ENCODE measurements at places on chromosomes 12 and 14. TPM values are rescaled to one million over a fixed set of nuclear protein-coding genes. Genes with fewer than 3 reads are reported as not detected.

Gene BCL2L14
- not detected for total RNA-seq

Gene CCDC196
- total RNA-seq, result not detected

Gene SLC7A7
- 10.2 TPM for total RNA-seq

Gene NRIP2
- total RNA-seq, result under 0.01 TPM

Gene PRKD1
- total RNA-seq, result 8.0 TPM

Gene PPP1R1A
- total RNA-seq, result not detected

Gene ANO2
- not detected for total RNA-seq

Gene INHBC
- not detected for total RNA-seq

Gene FAM181A
- total RNA-seq, result not detected

Gene KLRC1
- not detected for total RNA-seq

Gene CARMIL3
- total RNA-seq, result under 0.01 TPM

Gene ABHD4
- total RNA-seq, result 23.0 TPM

Gene GLIPR1L2
- total RNA-seq, result 0.16 TPM

Gene GPR84
- total RNA-seq, result 0.16 TPM

Gene NKX2-1
- total RNA-seq, result not detected

Gene NUAK1
- total RNA-seq, result 37.3 TPM

Gene MAP4K5
- total RNA-seq, result 151 TPM

Gene KRT83
- not detected for total RNA-seq

Gene TUNAR
- 1.1 TPM for total RNA-seq

Gene LHX5
- not detected for total RNA-seq

Gene WBP11
- total RNA-seq, result 10.0 TPM

Gene CAPZA3
- total RNA-seq, result not detected

Gene C1S
- total RNA-seq, result 222 TPM

Gene TMEM52B
- not detected for total RNA-seq

Gene SERPINA12
- not detected for total RNA-seq

Gene THAP2
- 2.3 TPM for total RNA-seq

Gene HPD
- total RNA-seq, result not detected

Gene OVCH1
- total RNA-seq, result not detected

Gene GLIPR1L1
- total RNA-seq, result not detected

Gene MYH6
- not detected for total RNA-seq

Gene IL22
- total RNA-seq, result not detected

Gene PTCSC3
- total RNA-seq, result not detected

Gene TSPAN19
- total RNA-seq, result not detected

Gene RPGRIP1
- total RNA-seq, result not detected

Gene RDH16
- total RNA-seq, result under 0.01 TPM

Gene EPYC
- not detected for total RNA-seq

Gene SSTR1
- total RNA-seq, result 5.5 TPM

Gene CATSPERB
- not detected for total RNA-seq

Gene ACOT4
- 0.73 TPM for total RNA-seq

Gene FERMT2
- total RNA-seq, result 206 TPM

Gene PLA2G1B
- total RNA-seq, result not detected

Gene PLEKHG7
- not detected for total RNA-seq

Gene REP15
- 2.6 TPM for total RNA-seq

Gene NPFF
- not detected for total RNA-seq

Gene FAM90A1
- 0.16 TPM for total RNA-seq

Gene NGB
- total RNA-seq, result not detected

Gene KRT3
- total RNA-seq, result not detected

Gene DAO
- not detected for total RNA-seq

Gene GPR137C
- total RNA-seq, result 0.12 TPM

Gene ABCD2
- total RNA-seq, result 0.12 TPM

Gene SLC17A8
- total RNA-seq, result not detected

Gene NOXRED1
- 0.16 TPM for total RNA-seq

Gene PTPRQ
- 2.2 TPM for total RNA-seq

Gene PROX2
- 0.12 TPM for total RNA-seq

Gene SPIC
- total RNA-seq, result not detected

All from hair follicle dermal papilla cell (primary cell).